Fibroblast of skin of scalp (primary cell): ENCODE measurements at places on chromosomes 1 and 21.

DNA sequence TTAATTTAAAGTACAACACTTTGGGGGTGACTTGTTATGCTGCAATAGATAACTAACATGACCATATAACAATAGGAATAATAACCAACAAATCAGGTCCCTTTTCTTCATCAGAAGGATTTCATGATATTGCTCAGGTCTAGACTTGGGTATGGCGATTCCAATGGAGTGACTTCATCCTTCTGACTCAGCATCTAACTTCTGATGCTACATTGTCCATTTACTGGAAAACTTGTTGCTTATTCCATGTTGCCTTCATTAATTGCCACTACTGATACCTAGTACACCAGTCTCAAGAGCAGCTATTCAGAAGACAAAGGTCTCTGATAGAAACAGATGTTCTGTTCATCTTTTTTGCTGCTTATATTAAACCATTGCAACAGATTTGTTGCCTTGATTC, 324.3 kb downstream of the TGFB2 start:
- DNase-seq, result peak; percentile 42

- peak; percentile 45 for DNase-seq
These were observed 519 bp downstream of the FNBP1L start for GRCh38 chr1:93448292-93448982.

DNA sequence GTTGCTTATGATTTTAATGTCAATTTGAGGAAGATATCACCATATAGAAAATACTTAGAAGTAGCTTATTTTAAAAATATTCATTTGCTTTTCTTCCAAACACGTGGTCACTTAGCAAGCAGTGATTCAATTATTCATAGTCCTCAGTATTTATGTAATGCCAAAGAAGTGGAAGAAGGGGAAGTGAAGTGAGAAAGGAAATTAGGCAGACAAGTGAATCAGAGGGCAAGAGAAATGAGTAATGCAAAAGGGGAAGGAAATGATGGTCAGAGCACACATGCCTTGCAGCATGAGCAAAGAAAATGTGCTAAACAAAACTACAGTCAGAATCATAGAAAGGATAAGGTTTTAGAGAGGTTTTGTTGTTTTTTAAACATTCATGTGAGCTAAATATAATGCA, 31.8 kb downstream of the SDCCAG8 start:
- peak; percentile 76 for DNase-seq

- peak; percentile 78 for DNase-seq
These were observed 10.4 kb upstream of the TMEM240 start for GRCh38 chr1:1550591-1551432.

DNA sequence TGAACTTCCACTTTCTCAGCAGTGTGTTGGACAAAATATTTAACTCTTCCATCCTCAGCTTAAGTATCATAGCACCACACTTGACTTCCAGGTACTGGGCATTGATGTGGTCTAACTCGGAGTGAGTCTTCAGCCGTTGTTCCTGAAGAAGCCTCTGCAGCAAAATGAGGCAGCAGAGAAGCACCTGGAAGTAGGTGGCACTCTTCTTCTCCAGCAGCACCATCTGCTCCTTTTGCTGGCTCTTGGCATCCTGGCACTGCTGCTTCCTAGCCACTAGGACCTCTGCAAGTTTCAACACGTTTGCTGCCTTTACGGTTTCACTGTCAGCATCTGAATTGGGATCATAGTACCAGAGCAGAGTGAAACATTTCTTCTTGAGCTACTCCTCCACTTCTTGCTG, 162.5 kb upstream of the GORAB start:
- DNase-seq, result no peak

GRCh38 chr1:157001304-157001703, 44.2 kb downstream of the ARHGEF11 start:
- no peak for DNase-seq

DNA sequence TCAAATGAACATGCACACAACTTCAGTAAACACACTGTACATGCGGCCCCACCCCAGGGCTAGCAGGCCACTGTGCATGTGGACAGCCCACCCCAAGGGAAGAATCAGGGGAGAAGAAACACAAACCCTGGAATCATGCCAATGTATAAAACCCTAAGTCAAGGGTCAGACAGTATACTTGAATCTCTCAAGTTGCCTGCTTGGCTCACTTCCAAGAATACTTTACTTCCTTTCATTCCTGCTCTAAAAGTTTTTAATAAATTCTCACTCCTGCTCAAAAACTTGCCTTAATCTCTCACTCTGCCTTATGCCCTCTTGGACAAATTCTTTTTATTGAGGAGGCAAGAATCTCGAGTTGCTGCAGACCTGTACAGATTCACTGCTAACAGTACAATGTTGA, 231.2 kb upstream of the CACYBP start:
- DNase-seq, result no peak

- no peak for DNase-seq
These were observed 798.1 kb downstream of the ADGRL2 start for GRCh38 chr1:82598812-82599211.

GRCh38 chr1:235160383-235160956, 580 bp downstream of the RBM34 start:
- peak; percentile 58 for DNase-seq

GRCh38 chr1:111956155-111956771, 33.2 kb downstream of the KCND3 start:
- no peak for DNase-seq
